Stimulated activated CD8-positive, alpha-beta memory T cell treated with anti-CD3 and anti-CD28 coated beads, Interleukin-7, amount 100 ng/mL, for 1 hour (primary cell): ENCODE measurements at places on chromosomes 4 and X.

- DNase-seq: no peak
Observed at GRCh38 chrX:120690344-120690743, 60.5 kb upstream of the C1GALT1C1 start.

DNA sequence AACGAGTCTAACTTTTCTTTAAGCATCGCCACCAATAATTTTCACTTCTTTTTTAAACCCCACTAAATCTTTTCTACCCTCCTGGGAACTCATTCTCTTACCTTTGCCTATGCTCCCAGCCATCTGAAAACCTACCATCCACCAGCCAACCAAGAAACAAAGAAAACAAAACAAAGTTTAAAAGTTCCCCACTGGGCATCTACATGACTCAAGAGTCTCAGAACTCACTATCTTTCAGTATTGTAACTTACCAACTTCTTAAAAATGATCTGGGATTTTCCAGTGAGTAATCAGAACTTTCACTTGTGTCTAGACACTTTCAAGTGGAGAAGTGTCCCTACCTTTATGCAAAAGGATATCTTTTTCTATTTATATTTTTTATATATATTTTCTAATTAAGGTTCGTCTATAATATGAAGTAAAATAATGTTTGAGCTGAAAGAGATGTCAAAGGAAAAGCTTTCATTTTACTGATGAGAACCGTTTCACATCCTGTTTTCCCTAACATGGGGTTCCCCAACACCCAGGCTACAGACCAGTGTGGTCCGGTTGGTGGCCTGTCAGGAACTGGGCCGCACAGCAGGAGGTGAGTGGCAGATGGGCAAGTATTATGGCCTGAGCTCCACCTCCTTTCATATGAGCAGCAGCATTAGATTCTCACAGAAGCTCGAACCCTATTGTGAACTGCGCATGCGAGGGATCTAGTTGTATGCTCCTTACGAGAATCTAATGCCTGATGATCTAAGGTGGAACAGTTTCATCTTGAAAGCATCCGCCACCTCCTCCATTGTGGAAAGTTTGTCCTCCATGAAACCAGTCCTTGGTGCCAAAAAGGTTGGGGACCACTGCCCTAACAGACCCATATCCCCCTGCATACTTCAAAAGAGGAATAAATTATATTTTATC is 9.8 kb upstream of the TIGD2 start:
- DNase-seq: no peak

- DNase-seq: no peak
Observed at GRCh38 chrX:81304563-81304962, 102.7 kb downstream of the SH3BGRL start.

GRCh38 chr4:4259484-4260100 is 11.6 kb upstream of the TMEM128 start:
- no peak for DNase-seq

DNA sequence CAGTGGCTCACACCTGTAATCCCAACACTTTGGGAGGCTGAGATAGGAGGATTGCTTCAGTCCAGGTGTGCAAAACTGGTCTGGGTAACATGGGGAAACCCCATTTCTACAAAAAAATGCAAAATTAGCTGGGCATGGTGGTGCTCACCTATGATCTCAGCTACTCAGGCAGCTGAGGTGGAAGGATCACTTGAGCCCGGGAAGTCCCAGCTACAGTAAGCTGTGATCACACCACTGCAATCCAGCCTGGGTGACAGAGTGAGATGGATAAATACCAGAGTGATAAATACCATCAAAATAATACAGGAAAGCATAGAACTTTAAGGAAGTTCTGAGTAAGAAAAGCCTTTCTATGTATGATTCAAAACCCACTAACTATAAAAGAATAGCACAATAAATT is 52.8 kb downstream of the LRBA start:
- DNase-seq: no peak

DNA sequence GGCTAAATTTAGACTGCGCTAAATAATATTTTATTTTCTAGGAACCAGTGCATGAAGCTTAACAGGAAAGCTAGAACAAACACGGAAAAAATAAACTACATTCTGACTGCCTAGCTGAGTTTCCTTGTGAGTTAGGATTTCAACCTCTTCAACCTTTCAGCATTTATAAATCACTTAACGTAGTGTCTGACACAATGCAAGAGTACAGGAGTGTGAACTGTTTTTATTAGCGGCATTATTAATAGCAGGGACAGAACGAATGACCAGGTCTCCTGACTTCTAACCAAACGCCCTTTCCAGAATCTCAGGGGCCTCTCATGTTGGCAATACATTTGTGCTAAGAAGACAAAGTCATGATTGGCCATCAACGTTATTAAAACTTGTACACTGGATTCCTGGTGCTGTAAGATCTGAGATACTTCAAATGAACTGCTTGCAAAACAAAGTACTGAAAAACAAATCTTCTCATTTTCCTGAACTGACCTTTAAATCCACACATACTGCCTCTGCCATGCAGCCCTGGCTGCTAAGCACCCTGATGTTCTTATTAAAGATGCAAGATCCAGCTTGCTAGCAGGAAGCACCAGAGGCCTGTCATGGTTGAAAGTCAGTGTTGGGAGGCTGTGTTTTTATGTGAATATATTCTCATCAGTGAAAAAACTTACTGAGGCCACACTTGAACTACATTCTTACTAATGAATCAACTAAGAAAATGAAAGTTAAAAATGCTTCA is 380.4 kb upstream of the CPEB2 start:
- DNase-seq: no peak

GRCh38 chr4:154485127-154485773 is 6.3 kb downstream of the DCHS2 start:
- no peak for DNase-seq

DNA sequence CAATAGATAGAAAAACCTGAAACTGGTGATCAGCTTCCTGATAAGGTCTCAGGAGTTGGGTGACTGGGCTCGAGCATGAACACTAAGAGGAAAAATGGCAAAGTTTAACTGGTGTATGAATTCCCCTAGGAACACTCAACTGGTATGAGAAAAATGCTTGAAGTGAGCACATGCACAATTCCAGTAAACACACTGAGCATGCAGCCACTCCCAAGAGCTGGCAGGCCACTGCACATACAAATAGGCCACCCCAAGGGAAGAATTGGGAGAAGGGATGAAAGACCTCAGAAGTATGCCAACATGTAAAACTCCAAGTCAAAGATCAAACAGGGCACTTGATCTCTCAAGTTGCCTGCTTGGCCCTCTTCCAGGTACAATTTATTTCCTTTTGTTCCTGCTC is 45.4 kb upstream of the GNPDA2 start:
- no peak for DNase-seq

DNA sequence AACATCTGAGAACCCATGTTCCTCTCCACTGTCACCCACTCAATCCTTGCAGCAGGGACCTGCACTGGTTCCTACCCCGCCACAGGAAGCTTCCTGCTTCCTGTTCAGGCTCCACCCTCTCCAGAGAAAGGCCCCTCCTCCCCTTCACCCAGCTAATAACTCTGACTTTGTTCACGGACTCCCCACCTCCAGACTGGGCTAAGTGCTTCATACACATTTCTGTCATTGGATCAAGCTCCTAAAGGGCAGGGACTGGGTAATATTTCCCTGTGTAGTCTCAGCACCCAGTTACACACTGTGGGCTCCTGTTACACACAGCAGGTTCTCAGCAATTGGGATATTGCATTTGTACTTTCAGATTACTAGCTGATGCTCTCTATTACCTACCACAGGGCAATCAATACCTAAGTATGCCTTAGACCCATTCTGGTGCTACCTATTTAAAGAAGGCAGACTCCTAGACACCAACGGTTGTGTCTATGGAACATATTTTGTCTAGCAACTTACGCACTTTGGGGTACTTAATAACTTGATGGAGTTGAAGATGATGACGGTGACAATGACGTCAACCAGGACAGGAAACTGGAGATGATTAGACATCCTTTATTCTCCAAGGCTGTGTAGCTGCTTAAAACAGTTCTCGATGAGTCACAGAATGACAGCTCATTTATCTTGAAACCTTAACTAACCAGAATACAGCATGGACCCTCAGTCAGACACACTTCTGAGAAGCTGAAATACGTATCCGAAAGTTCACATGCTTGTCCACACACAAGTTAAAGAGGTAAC is 58.1 kb downstream of the MAML3 start:
- no peak for DNase-seq

DNA sequence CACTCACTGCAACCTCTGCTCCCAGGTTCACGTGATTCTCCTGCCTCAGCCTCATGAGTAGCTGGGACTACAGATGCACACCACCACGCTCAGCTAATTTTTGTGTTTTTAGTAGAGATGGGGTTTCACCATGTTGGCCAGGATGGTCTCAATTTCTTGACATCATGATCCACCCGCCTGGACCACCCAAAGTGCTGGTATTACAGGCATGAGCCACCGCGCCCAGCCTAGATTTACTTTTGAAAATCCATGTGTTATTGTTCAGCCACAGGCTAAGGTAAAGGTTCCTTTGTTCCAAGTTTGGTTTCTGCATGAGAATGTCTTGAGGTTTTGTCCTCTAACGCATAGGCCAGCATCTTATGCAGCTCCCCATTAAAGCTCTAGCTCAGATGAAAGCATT is 371.6 kb downstream of the DMD start:
- no peak for DNase-seq

DNA sequence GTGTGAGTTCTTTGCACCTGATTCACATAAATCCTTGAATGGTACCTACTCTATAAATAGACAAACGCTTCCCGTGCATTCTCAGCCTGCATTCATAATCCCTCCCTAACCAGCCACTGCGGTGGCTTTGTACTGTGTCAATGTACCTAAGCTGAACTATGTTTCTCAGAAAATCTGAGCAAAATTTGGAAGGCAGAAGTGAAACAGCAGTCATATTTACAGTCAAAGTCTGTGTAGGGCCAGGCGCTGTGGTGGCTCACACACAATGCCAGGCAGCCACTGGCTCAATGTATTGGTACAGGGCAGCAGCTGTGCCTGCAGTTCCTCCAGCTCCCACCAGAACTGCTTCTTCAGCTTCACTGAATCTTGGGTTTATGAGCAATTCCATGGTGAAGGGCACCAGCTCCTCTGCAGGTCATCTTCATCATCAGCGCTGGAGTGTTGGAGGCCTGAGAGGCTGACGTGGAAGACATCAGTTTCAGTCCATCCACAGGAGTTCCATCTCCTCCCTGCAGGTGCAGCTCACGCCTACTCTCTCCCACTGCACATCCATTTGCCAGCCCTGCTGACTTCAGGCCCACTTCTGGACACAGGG is 32.3 kb upstream of the IRF2 start:
- no peak for DNase-seq

GRCh38 chrX:112643721-112644120 is 36.0 kb downstream of the LHFPL1 start:
- DNase-seq: no peak

- no peak for DNase-seq
Observed at GRCh38 chr4:124085561-124086180, 626.9 kb downstream of the ANKRD50 start.

DNA sequence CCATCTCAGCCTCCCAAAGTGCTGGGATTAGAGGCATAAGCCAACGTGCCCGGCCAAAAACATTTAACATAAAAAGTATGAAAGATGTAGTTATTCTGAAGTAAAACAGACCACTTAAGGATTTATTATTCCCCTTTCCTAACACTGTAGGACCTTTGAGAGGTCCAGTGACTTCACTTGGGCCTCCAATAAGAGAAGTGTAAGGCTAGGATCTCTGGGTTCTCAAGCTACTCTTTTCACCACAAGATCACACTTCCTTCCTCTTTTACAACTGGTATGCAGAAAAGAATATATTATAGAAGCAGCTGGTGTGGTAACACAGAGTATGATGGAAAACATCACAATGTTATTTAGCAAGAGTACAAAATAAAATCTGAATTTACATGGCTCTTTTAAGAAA is 30.2 kb upstream of the CCNG2 start:
- no peak for DNase-seq
